Stimulated activated CD8-positive, alpha-beta memory T cell treated with anti-CD3 and anti-CD28 coated beads, Interleukin-15, amount 100 ng/mL, for 24 hours (primary cell): ENCODE measurements at places on chromosomes 2 and 18.

DNA sequence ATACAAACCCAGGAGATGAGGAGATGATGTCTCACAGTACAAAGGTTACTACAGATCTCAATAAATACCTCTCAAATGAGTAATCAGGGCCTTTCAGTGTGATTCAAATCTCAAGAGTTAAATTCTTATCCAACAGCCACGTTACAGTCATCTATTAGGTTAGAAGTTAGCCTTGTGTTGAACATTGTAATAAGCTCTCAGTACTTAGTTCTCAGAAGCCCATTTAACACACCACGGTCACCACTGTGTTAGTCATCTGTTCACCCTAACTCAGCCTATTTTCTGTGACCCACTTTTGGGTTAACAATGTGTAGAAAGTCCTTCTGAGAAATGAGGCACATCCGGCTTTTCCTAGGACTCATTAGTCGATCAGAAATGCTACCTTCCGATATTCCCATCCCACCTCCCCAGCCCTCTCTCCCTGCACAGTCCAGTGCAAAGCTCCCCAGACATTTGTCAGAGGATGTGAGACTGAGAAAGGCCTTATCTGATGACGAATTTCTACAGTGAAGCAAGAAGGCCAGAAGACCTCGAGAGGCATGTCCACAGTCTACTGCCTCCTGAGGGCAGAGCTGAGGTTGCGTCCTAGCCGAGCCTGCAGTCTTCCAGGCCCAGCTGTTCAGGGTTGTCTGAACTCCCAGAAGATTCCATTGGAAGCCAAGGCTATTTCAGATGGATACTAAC, 92.6 kb downstream of the ACTR2 start:
- DNase-seq = no peak

DNA sequence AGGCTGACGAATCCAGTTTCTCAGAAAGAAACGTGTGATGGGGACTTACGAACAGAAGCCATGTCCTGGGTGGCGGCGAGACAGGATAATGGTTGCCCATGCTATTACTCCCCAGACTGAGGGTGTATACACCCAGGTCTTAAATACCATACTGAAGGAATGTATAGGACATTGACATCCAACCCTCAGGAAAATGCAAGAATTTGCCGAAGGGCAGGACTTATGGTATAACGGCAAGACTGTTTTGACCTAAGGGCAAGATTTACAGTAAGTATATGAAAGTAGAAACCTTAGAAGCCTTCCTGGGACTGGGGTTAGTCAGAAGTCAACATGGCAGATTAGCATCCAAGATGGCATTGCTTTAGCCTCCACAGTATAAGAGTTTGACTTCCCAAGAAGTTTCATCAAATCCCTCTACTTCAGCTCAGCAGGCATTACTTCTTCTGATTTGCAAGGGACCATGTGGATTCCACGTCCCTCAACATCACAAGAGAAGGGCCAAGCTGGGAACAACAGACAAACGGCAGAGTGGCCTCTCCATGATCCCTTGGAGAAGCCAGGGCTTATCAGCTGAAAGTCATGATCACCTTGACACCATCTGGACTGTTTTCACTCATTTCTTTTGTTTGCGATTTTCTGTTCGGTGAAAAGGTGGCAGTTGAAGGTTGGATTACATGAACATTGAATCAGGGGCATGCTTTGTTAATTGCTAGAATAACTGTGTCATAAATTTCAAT, 21.1 kb downstream of the ST3GAL5 start:
- no peak for DNase-seq

GRCh38 chr2:10977621-10978020, 65.9 kb downstream of the KCNF1 start:
- DNase-seq = no peak

- DNase-seq = no peak
Measured at GRCh38 chr18:26631135-26631534, 82.8 kb upstream of the KCTD1 start.

GRCh38 chr2:70937866-70938585, 2.3 kb downstream of the ATP6V1B1 start:
- no peak for DNase-seq

DNA sequence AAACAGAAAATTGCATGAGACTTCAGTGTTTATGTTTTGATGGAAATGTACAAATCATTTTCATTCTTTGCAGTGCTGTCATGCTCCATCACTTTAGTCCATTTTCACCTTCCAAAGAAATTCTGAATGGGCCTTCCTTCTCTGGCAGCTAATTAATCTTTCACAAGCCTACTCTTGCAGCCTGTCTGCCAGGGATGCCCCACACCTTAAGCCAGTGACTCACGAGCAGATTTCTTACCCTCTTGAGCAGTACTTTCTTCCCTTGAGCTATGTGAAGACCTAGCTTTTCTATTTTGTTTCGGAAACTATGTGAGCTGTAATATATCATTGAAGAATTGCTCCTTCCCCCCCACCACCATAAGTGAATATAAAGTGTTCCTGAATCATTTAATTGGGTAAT, 404.3 kb upstream of the VWC2L start:
- no peak for DNase-seq

DNA sequence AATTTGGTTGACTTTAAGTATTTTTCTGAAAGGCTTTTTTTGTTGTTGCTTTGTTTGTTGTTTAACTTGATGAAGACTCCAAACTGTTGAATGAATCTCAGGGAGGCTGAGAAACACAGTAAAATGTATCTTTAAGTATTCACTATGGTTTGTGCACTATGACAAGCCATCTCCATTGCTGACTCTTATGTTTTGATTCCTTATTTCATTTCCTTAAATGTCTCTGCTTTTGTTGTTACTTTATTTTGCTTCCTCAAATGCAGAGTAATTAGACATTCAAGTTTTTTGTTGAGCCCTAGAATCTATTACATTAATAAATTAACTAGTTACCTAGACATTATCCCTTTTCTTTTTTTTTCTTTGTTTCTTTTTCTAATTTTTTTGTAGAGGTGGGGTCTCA, 46.3 kb upstream of the SLC39A10 start:
- no peak for DNase-seq

DNA sequence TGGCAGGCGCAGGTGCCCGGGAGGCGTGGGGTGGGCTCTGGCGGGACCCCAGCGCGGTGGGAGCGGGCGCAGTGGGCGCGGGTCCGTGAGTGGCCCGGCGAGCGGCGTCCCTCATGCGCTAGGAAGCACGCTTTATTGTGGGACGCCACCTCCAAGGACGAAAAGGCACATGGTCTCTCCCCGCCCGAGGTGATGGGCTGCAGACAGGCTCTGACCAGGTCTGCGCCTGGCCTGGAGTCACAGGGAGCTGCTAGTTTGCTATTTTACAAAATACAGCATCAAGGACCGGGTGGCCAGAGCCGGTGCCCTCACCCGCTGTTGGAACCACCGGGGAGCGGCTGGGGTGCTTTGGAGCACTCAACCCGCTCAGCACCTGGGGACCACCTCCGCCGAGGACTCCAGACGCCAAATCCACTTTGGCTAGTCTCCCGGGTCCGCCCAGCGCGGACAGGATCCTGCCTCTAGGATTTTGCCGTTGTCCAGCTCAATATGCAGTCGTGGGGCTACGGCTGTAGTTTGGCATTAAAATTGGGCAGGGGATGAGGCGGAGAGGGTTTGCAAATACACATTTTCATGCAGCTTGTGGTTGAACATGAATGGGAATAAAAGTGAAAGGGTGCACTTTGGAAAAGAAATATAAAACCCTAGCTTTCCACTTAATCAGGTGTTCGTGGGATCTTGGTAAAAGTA, 65.4 kb downstream of the LRRFIP1 start:
- no peak for DNase-seq

DNA sequence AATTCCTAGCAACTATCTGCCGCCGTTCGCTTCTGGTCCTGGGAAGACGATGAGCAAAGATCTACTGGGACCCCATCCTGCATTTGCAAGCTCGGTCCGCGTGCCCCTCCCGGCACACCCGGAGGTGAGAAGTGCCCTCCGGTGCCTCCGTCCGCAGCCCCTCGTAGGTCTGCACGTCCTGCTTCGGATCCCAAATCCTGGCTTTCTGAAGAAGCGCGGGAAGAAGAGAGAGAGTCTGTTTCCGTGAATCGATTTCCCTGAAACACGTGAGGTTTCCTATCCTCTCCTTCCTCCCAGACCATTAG, 5.0 kb upstream of the OSR1 start:
- no peak for DNase-seq

GRCh38 chr2:240325016-240326007, 110.2 kb upstream of the GPC1 start:
- DNase-seq = no peak

GRCh38 chr2:88738271-88738670, 46.8 kb downstream of the RPIA start:
- no peak for DNase-seq

GRCh38 chr2:63124218-63124617, 73.6 kb downstream of the OTX1 start:
- no peak for DNase-seq

- no peak for DNase-seq
Measured at GRCh38 chr2:23568626-23569190, 183.7 kb downstream of the KLHL29 start.

DNA sequence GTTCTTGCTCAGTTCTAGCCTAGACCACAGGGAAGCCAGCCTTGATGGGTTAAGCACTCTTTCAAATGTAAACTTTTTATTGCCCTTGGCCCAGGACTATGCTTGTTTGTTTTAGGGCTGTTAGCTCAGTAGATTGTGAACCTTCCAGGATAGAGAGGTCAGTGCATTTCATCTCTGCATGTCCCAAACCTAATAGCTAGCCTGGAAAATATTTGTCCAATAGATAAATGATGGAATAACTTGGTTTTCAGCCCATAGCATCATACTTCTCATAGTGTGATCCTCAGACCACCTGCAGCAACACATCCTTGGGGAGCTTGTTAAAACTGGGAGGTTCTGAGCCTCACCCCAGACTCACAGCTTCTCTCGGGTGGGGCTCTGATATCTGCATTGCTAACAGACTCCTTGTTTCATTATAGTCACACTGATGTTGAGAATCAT, 59.8 kb downstream of the TRIB2 start:
- DNase-seq = no peak

GRCh38 chr2:31207790-31208189, 9.5 kb downstream of the CAPN14 start:
- DNase-seq = no peak
